Testis (tissue), 5 donors: ENCODE measurements at places on chromosomes 7 and 10. TPM values are rescaled to one million over a fixed set of nuclear protein-coding genes. Genes with fewer than 3 reads are reported as not detected.

Gene SEMA3A
- total RNA-seq = 1.4 TPM

GRCh38 chr7:47531584-47532492, 50.1 kb downstream of the TNS3 start:
- no peak for DNase-seq

DNA sequence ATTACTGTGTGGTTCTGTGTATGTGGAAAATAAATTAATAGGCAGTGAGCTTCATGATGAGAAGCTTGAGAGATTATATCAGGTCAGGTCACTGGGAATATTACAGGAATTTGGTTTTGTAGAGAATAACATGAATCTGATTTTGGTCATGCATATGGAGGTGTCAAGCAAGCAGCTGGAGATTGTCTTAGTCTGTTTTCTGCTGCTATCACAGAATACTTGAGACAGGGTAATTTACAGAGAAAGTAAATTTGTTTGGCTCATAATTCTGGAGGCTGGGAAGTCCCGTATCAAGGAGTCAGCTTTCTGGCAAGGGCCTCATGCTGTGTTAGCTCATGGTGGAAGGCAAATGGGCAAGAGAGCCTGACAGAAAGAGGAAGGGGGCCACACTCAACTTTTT, 120.7 kb upstream of the FAM3C start:
- DNase-seq = no peak

Gene HOXA10
- total RNA-seq = 0.31 TPM

DNA sequence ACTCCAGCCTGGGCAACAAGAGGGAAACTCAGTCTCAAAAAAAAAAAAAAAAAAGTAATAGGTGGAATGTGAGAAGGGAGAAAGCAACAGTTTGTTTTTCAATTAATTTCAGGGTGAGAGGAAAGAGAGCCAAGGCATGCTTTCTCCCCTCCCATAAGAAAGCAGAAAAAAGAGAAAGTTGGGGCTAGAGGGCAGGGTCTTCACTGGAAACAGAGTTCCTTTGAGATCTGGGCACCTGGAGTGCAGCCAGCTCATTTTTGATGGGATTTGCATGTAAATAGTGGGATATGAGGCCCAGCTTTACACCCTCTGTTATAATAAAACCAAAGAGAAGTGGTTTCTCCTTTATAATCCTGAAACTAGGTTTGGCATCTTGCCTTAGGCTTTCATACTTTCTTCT, 13.8 kb upstream of the STOX1 start:
- no peak for DNase-seq
